ENCODE measurements at places on chromosomes 4 and X.

DNA sequence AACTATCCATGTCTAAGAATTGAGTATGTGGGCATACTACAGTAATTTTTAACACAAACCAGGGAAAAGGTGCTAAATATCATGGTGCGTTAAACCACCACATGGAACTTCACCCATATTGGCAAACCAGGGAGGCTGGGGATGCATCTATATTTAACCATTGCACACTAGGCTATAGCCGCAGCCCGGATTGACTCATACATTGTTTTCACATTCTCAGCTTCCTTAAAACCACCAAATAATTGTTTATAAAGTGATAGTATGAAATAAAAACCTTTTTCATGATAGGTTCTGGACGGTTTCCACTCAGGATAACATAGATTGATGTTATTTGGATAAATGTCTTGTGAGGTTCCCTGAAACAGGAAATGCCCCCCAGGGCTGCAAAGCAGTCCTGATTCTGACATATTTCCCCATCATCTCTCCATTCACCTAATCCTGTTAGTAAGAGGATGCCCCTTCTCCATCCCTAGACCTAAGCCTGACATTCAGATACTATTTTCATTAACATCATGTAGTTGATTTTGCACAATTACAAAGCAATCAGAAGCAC is 7.9 kb downstream of the COL25A1 start:
- peaks cover 4% of the 10 kb centered on the region for H3K4me1 ChIP-seq
- no peak for DNase-seq

DNA sequence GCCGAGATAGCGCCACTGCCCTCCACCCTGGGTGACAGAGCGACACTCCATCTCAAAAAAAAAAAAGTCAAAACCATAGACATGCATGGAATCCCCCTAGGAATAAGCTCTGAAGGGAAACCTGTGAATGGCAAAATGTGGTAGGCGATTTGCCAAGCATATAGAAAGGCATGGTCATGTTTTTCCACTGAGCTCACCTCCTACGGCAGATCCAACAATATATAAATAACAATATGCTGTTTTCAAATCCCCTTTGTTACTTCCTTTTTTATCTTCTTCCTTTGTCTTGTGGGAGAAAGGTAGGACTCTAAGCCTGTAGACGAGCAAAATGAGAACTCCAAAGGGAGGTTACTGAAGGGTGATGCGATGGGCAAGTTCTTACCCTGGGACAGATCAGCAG is 219.0 kb downstream of the PALLD start:
- no peak overlapping the region for H3K4me3 ChIP-seq
- DNase-seq: no peak
- peaks cover 34% of the 10 kb centered on the region for H3K4me1 ChIP-seq
- peaks cover 65% of the 10 kb centered on the region for H3K36me3 ChIP-seq
- H3K27ac ChIP-seq: no peak overlapping the region

DNA sequence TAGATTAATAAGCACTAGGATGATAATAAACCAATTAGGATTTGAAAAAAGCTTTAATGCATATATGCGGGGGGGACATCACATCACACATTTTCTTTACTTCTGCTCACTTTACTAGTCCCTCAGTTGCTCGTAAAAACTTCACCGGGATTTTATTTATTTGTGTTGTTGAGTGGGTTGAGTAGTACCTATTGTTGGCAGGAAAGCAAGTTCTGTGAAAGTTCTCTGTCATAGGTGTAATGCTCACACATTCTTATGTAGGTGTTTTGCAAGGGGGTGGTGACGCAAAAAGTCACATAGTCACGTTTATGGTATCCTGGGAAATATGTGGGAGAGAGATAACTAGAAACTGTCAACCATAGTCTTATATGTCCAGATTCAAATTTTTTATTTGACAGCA is 65.3 kb downstream of the PDLIM5 start:
- peaks cover 29% of the 10 kb centered on the region for H3K4me1 ChIP-seq
- peak overlapping the region; percentile 55 for H3K27ac ChIP-seq
- peaks cover 25% of the 10 kb centered on the region for H3K36me3 ChIP-seq
- no peak overlapping the region for H3K4me3 ChIP-seq

- no peaks in the 10 kb centered on the region for H3K27me3 ChIP-seq
- H3K4me3 ChIP-seq: no peak overlapping the region
- no peak overlapping the region for H3K27ac ChIP-seq
- no peaks in the 10 kb centered on the region for H3K36me3 ChIP-seq
Measured at GRCh38 chr4:92198711-92199110, 105.1 kb upstream of the GRID2 start.

- H3K36me3 ChIP-seq: peaks cover 5% of the 10 kb centered on the region
- DNase-seq: no peak
- no peak overlapping the region for H3K27ac ChIP-seq
- no peaks in the 10 kb centered on the region for H3K4me1 ChIP-seq
- H3K4me3 ChIP-seq: no peak overlapping the region
- H3K27me3 ChIP-seq: no peaks in the 10 kb centered on the region
Measured at GRCh38 chr4:132614682-132615081, 534.4 kb upstream of the PCDH10 start.

DNA sequence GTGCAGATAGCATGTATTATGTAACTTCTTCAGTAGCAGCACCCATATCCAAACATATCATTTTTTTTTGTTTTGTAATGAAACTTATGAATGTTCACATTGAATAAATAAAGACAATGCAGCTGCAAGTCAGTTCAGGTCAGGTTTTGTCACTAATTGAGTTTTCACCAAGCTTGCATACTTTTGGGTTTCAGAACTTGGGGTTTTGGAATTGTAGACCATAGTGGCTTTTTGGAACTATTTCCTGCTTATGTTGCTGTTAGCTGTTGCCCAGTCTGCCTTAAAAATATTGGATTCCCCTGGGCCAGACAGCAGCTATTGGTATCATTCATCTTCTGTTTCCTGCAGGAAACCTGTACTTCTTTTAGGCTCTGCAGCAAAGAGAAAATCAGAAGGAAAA is 113.4 kb upstream of the LIMCH1 start:
- peaks cover 17% of the 10 kb centered on the region for H3K36me3 ChIP-seq
- no peaks in the 10 kb centered on the region for H3K27me3 ChIP-seq
- H3K4me1 ChIP-seq: peaks cover 61% of the 10 kb centered on the region
- no peak overlapping the region for H3K27ac ChIP-seq
- no peak for DNase-seq
- H3K4me3 ChIP-seq: no peak overlapping the region

- peaks cover under 1% of the 10 kb centered on the region for H3K27me3 ChIP-seq
- H3K36me3 ChIP-seq: no peaks in the 10 kb centered on the region
- DNase-seq: no peak
- no peak overlapping the region for H3K27ac ChIP-seq
- no peak overlapping the region for H3K4me3 ChIP-seq
Measured at GRCh38 chrX:134258202-134258601, 21.2 kb downstream of the CCDC160 start.

GRCh38 chr4:8345053-8345945 is 75.7 kb downstream of the HTRA3 start:
- H3K36me3 ChIP-seq: no peaks in the 10 kb centered on the region
- H3K4me3 ChIP-seq: no peak overlapping the region
- H3K4me1 ChIP-seq: peaks cover 33% of the 10 kb centered on the region

GRCh38 chrX:40457406-40457805 is 123.4 kb upstream of the ATP6AP2 start:
- no peak overlapping the region for H3K4me3 ChIP-seq
- no peaks in the 10 kb centered on the region for H3K36me3 ChIP-seq
- no peak overlapping the region for H3K27ac ChIP-seq
- H3K4me1 ChIP-seq: no peaks in the 10 kb centered on the region
- no peak for DNase-seq
- peaks cover 20% of the 10 kb centered on the region for H3K27me3 ChIP-seq

- DNase-seq: no peak
- H3K36me3 ChIP-seq: no peaks in the 10 kb centered on the region
- H3K27me3 ChIP-seq: no peaks in the 10 kb centered on the region
Measured at GRCh38 chr4:109574931-109575804, 15.1 kb downstream of the MCUB start.

GRCh38 chr4:151184523-151185458 is 85.4 kb downstream of the RPS3A start:
- DNase-seq: no peak
- peak overlapping the region; percentile 33 for H3K27ac ChIP-seq
- H3K4me1 ChIP-seq: peaks cover 23% of the 10 kb centered on the region
- no peaks in the 10 kb centered on the region for H3K27me3 ChIP-seq

DNA sequence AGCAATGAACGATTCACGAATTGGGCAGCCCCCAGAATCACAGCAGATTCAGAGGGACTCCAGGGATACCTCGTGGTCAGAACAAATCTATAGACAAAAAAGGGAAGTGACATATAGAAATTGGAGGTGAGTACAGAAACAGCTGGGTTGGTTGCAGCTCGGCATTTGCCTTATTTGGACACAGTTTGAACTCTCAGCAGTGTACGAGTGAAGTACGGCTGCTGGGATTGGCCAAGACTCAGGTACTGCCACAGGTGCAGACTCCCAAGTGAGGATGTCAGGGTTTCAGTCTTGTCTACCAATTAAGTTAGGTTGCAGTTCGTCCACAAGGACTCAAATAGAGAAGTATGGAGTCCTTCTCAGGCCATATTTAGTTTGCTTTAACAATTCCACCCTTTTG is 28.2 kb downstream of the HTT-AS start:
- H3K4me1 ChIP-seq: no peaks in the 10 kb centered on the region
- H3K27ac ChIP-seq: no peak overlapping the region
- H3K4me3 ChIP-seq: no peak overlapping the region
- no peaks in the 10 kb centered on the region for H3K36me3 ChIP-seq
- DNase-seq: no peak

GRCh38 chr4:115028682-115029410 is 84.6 kb downstream of the NDST4 start:
- H3K27me3 ChIP-seq: peaks cover 4% of the 10 kb centered on the region
- DNase-seq: no peak
- no peak overlapping the region for H3K27ac ChIP-seq
- H3K4me1 ChIP-seq: no peaks in the 10 kb centered on the region

GRCh38 chrX:40154250-40154852 is 56.6 kb upstream of the BCOR start:
- peak; percentile 34 for DNase-seq
- peaks cover 8% of the 10 kb centered on the region for H3K27me3 ChIP-seq
- H3K27ac ChIP-seq: peak overlapping the region; percentile 81
- H3K36me3 ChIP-seq: no peaks in the 10 kb centered on the region
- peak overlapping the region; percentile 77 for H3K4me3 ChIP-seq
- H3K4me1 ChIP-seq: peaks cover 41% of the 10 kb centered on the region

DNA sequence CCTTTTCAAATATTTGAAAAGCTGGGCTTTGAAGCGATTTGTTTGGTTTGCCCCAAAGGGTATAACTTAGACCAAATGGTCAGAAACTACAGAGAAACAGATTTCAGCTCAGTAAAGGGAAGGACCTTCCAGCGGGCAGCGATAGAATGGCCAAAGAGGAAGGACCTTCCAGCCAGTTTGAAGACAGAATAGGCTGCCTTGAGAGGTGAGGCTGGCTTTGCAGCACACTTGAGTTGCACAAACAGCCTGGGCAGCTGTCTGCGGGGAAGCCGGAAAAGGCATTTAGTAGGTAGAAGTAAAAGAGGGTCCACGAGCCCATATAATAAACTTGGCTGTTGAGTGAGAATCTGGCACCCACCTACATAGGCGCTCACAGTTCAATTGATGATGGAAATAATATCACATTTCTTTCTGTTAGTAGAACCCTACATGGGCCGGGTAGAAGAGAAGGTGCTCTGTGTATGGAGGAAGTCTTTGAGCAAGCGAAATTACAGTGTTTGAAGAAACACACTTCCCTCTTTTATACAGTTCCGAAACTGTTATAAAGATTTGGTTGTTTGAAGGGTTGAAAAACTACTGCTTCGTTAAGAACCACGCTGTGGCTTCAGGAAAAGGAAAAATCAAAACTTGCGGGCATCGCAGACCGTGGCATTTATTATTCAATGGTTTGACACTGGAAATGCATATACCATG is 75.0 kb upstream of the SORBS2 start:
- H3K4me1 ChIP-seq: peaks cover 14% of the 10 kb centered on the region
- no peak overlapping the region for H3K27ac ChIP-seq
- peaks cover 8% of the 10 kb centered on the region for H3K36me3 ChIP-seq
- no peak for DNase-seq
- no peak overlapping the region for H3K4me3 ChIP-seq

- H3K27ac ChIP-seq: no peak overlapping the region
- no peak for DNase-seq
- H3K36me3 ChIP-seq: no peaks in the 10 kb centered on the region
- H3K27me3 ChIP-seq: peaks cover 4% of the 10 kb centered on the region
- peaks cover 23% of the 10 kb centered on the region for H3K4me1 ChIP-seq
Measured at GRCh38 chrX:37993837-37994619, 12.3 kb upstream of the SYTL5 start.

DNA sequence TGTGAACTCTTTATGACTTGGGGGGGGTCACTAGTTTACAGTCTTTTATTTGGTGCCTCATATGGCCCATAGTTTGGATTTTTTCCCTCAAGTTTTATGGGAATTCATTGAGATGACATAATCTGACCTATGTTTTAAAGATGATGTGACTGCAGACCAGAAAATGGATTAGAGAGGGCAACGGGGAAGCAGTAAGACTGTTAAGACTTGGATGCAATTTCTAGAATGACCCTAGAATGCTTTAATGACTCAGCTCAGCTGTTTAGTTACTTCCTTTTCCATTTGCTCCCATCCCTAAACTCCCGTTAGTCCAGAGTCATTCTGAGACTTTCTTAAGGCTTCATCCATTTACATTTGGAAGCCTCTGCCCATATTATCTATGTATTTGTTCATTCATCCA is 59.9 kb upstream of the PDGFRA start:
- peaks cover 3% of the 10 kb centered on the region for H3K27me3 ChIP-seq
- no peak overlapping the region for H3K27ac ChIP-seq
- no peak overlapping the region for H3K4me3 ChIP-seq
- no peaks in the 10 kb centered on the region for H3K36me3 ChIP-seq

- no peaks in the 10 kb centered on the region for H3K36me3 ChIP-seq
- DNase-seq: no peak
- H3K27me3 ChIP-seq: no peaks in the 10 kb centered on the region
- no peak overlapping the region for H3K4me3 ChIP-seq
- no peaks in the 10 kb centered on the region for H3K4me1 ChIP-seq
Measured at GRCh38 chr4:155299103-155299502, 77.7 kb downstream of the MAP9 start.

DNA sequence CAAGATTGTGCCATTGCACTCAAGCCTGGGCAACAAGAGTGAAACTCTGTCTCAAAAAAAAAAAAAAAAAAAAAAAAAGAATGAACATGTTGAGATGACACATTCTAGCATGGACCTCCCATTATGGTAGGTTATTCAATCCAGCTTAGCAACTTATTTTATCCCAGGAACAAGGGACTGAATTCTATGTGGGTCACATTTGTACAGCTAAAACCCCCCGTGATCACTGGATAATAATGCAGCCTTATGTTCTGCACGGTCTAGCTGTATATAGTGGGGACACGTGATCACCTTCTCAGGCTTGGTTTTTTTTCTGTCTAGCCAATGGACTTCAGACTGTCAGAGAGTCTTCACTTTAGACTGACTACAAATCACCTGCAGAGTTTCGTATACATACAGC is 115.2 kb upstream of the FRG1 start:
- no peaks in the 10 kb centered on the region for H3K4me1 ChIP-seq
- DNase-seq: no peak
- no peaks in the 10 kb centered on the region for H3K27me3 ChIP-seq
- no peak overlapping the region for H3K27ac ChIP-seq
- no peaks in the 10 kb centered on the region for H3K36me3 ChIP-seq
- no peak overlapping the region for H3K4me3 ChIP-seq

GRCh38 chrX:21131346-21131745 is 242.9 kb upstream of the CNKSR2 start:
- no peak overlapping the region for H3K4me3 ChIP-seq
- H3K27ac ChIP-seq: no peak overlapping the region
- H3K4me1 ChIP-seq: no peaks in the 10 kb centered on the region
- H3K27me3 ChIP-seq: no peaks in the 10 kb centered on the region
